ENCODE measurements at places on chromosomes 7 and 10. TPM values are rescaled to one million over a fixed set of nuclear protein-coding genes. Genes with fewer than 3 reads are reported as not detected.

MALRD1 gene
- total RNA-seq = 0.29 TPM

DNA sequence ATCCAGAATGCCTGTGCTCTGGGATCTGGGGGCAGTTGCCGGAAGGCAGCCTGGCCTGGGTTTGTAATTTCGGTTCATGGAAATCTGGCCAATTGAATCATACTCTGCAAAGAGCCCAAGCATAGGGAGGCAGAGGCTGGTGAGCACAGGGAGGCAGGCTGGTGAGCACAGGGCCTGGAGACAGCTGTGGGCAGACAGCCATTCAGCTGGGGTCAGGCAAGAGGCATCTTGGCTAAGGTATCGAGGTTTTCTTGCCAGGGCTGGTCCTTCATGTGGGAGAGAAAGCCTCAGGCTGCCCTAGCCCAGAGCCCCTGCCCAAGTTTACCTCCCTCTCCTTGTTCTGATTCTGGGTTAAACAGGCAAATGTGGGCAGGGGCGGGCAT lies 63.7 kb upstream of the BAIAP2L1 start:
- H3K36me3 ChIP-seq = no peaks in the 10 kb centered on the region
- H3K27ac ChIP-seq = no peak overlapping the region
- no peak for DNase-seq
- no peak overlapping the region for H3K4me3 ChIP-seq
- no peaks in the 10 kb centered on the region for H3K4me1 ChIP-seq

DNA sequence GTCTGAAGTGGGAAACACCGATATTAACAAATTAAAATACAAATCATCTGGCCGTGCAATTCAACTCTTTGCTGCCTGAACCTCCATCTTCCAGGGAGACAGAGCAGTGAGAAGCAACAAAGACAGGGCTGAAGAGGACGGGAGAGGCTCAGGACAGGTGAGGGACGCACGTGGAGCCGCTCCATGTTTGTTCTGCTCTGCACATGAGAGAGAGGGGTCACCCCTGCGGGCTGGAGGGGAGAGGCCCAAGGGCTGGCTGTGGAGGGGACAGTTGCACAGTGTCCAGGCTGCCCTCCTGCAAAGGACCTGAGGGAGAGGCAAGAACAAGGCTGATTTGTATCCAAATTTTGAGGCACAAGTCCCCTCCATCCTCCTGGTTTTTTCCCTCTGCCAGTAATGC lies 41.7 kb downstream of the COBL start:
- peaks cover 5% of the 10 kb centered on the region for H3K4me1 ChIP-seq
- no peak overlapping the region for H3K27ac ChIP-seq
- no peaks in the 10 kb centered on the region for H3K27me3 ChIP-seq
- DNase-seq = no peak

TET1 gene
- 0.81 TPM for total RNA-seq

DNA sequence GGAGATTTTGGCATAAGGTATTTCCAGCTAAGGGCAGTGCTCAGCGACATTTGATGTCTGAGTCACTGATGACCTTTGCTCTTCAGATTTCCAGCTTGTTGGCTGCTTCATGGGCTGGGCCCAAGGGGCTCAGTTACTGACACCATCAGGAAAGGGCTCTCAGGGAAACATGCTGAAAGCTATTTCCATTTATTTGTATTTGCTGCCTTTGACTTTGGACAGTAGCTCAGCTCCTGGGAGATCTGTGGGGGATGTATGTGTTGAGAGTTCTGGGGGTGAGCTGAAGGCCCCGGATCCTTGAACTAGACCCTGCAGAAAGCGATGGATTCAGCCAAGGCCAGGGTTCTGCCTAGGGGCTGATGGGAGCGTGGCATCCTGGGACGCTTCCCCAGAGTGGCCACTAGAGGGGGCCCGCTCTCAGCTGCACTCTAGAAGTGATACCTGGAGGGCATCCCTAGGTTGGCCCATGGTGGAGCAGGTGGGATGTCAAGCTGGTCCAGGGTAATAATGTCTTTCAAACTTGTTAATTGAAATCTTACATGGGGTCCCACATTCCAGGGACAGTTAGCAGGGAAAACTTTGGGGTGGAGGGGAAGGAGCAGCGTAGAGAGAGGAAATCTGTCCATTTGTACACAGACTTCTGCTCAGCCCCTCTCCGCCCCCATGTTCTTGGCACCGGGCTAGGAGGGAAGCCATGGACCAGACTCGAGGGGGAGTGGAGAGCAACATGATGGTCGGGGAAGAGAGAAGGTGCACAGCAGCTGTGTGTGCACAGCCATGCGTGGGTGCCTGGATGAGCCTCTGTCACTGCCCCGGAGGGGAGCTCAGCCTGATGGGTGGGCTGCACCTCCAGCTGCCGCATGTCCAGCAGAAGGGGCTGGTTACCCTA lies 3.0 kb upstream of the BTBD16 start:
- no peaks in the 10 kb centered on the region for H3K4me1 ChIP-seq
- H3K27me3 ChIP-seq = no peaks in the 10 kb centered on the region
- H3K36me3 ChIP-seq = no peaks in the 10 kb centered on the region
- H3K4me3 ChIP-seq = no peak overlapping the region

GRCh38 chr10:3972460-3973301 lies 187.7 kb upstream of the KLF6 start:
- H3K4me1 ChIP-seq = no peaks in the 10 kb centered on the region
- H3K36me3 ChIP-seq = no peaks in the 10 kb centered on the region
- no peaks in the 10 kb centered on the region for H3K27me3 ChIP-seq

DNA sequence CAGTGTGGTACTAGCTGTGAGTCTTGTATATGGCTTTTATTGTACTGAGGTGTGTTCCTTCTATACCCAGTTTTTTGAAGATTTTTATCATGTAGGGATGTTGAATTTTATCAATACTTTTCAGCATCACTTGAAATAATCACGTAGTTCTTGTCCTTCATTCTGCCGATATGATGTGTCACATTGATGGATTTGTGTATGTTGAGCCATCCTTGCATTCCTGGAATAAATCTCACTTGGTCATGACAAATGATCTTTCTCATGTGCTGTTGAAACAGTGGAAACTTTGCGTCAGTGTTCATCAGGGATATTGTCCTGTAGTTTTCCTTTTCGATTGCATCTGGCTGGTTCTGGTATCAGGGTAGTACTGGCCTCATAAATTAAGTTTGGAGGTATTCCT lies 7.1 kb upstream of the PRKAR1B start:
- no peak for DNase-seq
- H3K4me1 ChIP-seq = no peaks in the 10 kb centered on the region
- H3K36me3 ChIP-seq = no peaks in the 10 kb centered on the region
- no peak overlapping the region for H3K4me3 ChIP-seq
- H3K27ac ChIP-seq = no peak overlapping the region

- H3K27me3 ChIP-seq = no peaks in the 10 kb centered on the region
- H3K4me1 ChIP-seq = no peaks in the 10 kb centered on the region
- no peaks in the 10 kb centered on the region for H3K36me3 ChIP-seq
- no peak overlapping the region for H3K4me3 ChIP-seq
- no peak for DNase-seq
These were observed 85.9 kb upstream of the UNC5B start for GRCh38 chr10:71126432-71126831.

DNA sequence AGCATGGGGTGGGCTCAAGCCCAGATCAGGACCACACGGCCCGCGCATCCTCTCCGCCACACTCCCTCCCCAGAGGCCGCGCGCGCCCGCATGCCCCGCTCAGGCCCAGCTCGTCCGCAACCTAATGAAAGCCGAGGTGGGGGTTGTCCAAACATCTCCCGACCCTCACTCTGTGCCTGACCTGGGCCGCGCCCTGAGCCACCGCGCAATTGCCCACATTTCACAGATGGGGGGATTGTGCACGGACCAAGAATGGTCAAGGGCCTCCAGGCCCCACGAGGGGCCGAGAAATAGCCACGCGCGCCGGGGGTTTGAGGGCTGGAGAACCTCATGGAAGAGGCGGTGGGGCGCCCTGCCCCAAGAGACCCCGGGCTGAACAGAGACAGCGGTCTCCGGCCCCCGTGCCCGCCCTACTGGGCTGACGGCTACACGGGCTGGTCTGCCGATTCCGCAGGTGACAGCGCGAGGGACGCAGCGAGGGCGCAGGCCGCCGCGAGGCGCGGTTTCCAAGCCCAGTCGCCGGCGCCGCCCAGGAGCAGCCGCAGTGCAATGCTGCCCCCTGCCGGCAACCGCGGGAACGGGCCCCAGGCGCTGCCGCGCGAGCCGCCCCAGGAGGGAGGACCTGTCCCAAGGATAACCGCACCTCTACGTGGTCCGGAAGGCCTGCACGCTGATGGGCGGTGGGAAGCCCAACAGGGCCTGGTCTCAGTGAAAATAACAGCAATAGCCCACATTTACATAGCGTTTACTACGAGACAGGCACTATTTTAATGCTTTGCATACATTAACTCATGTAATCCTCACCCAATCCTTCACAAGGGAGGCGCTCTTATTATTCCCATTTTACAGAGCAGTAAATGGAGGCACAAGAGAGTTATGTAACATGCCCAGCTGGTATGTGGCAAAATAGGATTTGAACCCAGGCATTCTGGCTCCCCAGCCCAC lies 10.5 kb upstream of the GRID1 start:
- no peak overlapping the region for H3K4me3 ChIP-seq
- H3K27ac ChIP-seq = no peak overlapping the region
- peak; percentile 80 for DNase-seq
- H3K36me3 ChIP-seq = no peaks in the 10 kb centered on the region
- peaks cover 4% of the 10 kb centered on the region for H3K4me1 ChIP-seq
- no peaks in the 10 kb centered on the region for H3K27me3 ChIP-seq

LOXL4 gene
- 0.51 TPM for total RNA-seq

CASP2 gene
- 5.8 TPM for total RNA-seq

GRCh38 chr10:120975868-120976225 lies 124.7 kb downstream of the WDR11 start:
- H3K4me1 ChIP-seq = no peaks in the 10 kb centered on the region
- H3K27ac ChIP-seq = no peak overlapping the region
- DNase-seq = no peak
- peaks cover 10% of the 10 kb centered on the region for H3K27me3 ChIP-seq
- no peak overlapping the region for H3K4me3 ChIP-seq
- H3K36me3 ChIP-seq = no peaks in the 10 kb centered on the region

C7orf33 gene
- not detected for total RNA-seq

GRCh38 chr7:100154651-100155491 lies 3.7 kb downstream of the TRAPPC14 start:
- H3K27me3 ChIP-seq = no peaks in the 10 kb centered on the region
- H3K4me1 ChIP-seq = no peaks in the 10 kb centered on the region
- DNase-seq = no peak
- H3K4me3 ChIP-seq = no peak overlapping the region
- H3K27ac ChIP-seq = no peak overlapping the region

GRCh38 chr7:19161671-19162070 lies 16.4 kb upstream of the FERD3L start:
- no peaks in the 10 kb centered on the region for H3K27me3 ChIP-seq
- no peaks in the 10 kb centered on the region for H3K4me1 ChIP-seq
- H3K27ac ChIP-seq = no peak overlapping the region
- H3K4me3 ChIP-seq = no peak overlapping the region

NME8 gene
- not detected for total RNA-seq

- no peak overlapping the region for H3K4me3 ChIP-seq
- no peaks in the 10 kb centered on the region for H3K27me3 ChIP-seq
- no peaks in the 10 kb centered on the region for H3K36me3 ChIP-seq
- DNase-seq = no peak
- H3K27ac ChIP-seq = no peak overlapping the region
- no peaks in the 10 kb centered on the region for H3K4me1 ChIP-seq
These were observed 17.2 kb upstream of the MEOX2 start for GRCh38 chr7:15703732-15704131.

TUBAL3 gene
- not detected for total RNA-seq

ANKRD7 gene
- total RNA-seq = not detected

- H3K27me3 ChIP-seq = no peaks in the 10 kb centered on the region
- no peak overlapping the region for H3K27ac ChIP-seq
- H3K4me3 ChIP-seq = no peak overlapping the region
- H3K4me1 ChIP-seq = no peaks in the 10 kb centered on the region
These were observed 893.4 kb downstream of the XPNPEP1 start for GRCh38 chr10:109029870-109030269.

OR2A12 gene
- total RNA-seq = not detected

- H3K4me1 ChIP-seq = no peaks in the 10 kb centered on the region
- no peaks in the 10 kb centered on the region for H3K36me3 ChIP-seq
- no peak overlapping the region for H3K4me3 ChIP-seq
- H3K27me3 ChIP-seq = no peaks in the 10 kb centered on the region
- DNase-seq = no peak
These were observed 13.5 kb downstream of the CRTAC1 start for GRCh38 chr10:98016772-98017475.

TACC2 gene
- total RNA-seq = 19.7 TPM

DNA sequence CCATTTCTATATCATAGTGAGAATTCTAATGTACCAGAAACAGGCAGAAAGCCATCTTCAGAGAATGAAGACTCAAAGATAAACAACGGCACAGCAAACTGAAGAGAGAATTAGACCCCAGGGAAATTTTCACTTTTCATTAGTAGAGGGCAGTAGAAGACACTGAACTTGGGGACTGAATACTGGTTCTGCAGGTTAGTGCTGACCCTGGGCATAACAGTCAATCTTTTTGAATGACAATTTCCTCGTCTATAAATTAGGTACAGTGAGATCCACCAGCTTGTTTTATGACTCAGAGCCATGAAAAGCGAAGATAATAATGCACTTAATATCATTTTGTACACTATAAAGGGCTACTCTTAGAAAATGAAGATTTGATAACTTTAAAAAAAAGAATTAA lies 13.7 kb downstream of the FKBP14 start:
- no peak overlapping the region for H3K27ac ChIP-seq
- no peak for DNase-seq
- H3K27me3 ChIP-seq = no peaks in the 10 kb centered on the region
- no peaks in the 10 kb centered on the region for H3K36me3 ChIP-seq

GRCh38 chr7:1779445-1779844 lies 109.4 kb downstream of the ELFN1 start:
- H3K4me1 ChIP-seq = no peaks in the 10 kb centered on the region
- no peaks in the 10 kb centered on the region for H3K36me3 ChIP-seq
- no peak overlapping the region for H3K4me3 ChIP-seq
- H3K27ac ChIP-seq = no peak overlapping the region

DNA sequence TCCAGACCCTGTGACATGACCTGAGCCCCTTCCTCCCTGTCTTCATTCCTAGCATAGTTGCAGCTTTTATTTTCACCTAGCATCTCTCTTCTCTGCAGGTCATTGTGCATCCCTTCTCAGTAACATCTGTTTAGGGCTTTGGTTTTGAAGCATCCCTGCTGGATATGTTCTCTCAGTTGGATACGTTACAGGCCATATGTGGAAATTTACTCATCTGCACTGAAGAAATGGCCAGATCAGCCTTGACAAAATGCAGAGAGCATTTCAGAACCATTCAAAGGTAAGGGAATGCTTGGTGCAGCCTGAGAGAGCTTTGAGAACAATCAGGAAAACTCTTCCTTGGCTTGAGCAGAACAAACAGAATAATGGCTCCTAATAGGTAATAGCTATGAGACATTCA lies 647.0 kb downstream of the KCNMA1 start:
- H3K4me1 ChIP-seq = no peaks in the 10 kb centered on the region
- no peaks in the 10 kb centered on the region for H3K36me3 ChIP-seq
- H3K27me3 ChIP-seq = no peaks in the 10 kb centered on the region
- H3K4me3 ChIP-seq = no peak overlapping the region

DNA sequence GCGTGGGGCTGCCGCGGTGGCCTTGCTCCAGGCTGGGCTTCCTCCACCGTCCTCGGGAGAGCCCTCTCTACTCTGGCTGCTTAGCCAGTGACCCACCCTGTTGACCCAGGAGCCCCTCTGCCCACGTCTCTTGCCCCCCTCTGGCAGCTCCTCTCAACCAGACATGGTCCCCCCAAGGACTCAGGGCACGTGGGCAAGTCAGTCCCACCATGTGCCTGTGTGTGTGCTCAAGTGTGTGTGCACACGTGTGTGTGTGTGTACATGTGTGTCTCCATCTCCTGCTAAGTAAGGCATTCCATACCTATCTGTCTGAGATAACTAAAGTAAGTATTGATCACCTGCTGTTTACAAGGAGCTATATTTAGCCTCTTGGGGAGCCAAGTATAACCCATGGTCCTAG lies 101.0 kb downstream of the C10orf105 start:
- DNase-seq = no peak
- H3K27me3 ChIP-seq = no peaks in the 10 kb centered on the region
- no peak overlapping the region for H3K4me3 ChIP-seq
- H3K27ac ChIP-seq = no peak overlapping the region
- H3K36me3 ChIP-seq = no peaks in the 10 kb centered on the region
- peaks cover 18% of the 10 kb centered on the region for H3K4me1 ChIP-seq

ATOH7 gene
- not detected for total RNA-seq
